ENCODE measurements at places on chromosomes 2 and 18.

- peak; percentile 13 for DNase-seq
Observed at GRCh38 chr2:8628179-8628865, 53.5 kb upstream of the ID2 start.

DNA sequence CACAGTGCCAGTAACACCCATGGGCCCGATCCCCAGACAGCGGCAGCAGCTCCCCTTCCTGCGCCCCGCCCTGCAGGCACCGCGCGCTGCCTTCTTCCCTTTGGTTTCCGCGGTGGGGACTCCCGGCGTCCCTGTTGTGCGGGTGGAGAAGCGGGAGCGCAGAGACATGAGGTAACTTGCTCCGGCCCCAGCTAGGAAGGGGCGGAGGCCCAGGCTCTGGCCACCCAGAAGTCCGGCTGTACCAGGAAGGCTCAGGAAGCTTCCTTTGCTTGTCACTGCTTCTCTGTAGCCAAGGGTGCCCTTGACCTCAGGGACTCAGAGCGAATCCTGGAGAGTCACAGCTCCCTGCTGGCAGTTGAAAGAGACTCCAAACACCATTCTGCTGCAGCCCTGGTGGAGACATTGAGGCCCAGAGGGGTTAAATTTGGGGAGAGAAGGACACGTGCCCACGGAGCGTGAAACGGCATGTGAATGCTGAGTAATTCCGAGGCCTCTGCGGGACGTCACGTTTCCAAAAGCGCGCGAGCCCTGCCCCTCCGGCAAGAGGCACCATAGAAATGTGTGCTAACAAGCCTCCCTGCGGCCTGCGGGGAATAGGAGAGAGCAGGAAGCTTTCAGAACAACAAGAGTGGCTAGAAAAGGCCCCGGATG lies 6.7 kb upstream of the ADCY3 start:
- peak; percentile 62 for DNase-seq

- DNase-seq: no peak
Observed at GRCh38 chr2:231900972-231901371, 25.2 kb downstream of the NPPC start.

DNA sequence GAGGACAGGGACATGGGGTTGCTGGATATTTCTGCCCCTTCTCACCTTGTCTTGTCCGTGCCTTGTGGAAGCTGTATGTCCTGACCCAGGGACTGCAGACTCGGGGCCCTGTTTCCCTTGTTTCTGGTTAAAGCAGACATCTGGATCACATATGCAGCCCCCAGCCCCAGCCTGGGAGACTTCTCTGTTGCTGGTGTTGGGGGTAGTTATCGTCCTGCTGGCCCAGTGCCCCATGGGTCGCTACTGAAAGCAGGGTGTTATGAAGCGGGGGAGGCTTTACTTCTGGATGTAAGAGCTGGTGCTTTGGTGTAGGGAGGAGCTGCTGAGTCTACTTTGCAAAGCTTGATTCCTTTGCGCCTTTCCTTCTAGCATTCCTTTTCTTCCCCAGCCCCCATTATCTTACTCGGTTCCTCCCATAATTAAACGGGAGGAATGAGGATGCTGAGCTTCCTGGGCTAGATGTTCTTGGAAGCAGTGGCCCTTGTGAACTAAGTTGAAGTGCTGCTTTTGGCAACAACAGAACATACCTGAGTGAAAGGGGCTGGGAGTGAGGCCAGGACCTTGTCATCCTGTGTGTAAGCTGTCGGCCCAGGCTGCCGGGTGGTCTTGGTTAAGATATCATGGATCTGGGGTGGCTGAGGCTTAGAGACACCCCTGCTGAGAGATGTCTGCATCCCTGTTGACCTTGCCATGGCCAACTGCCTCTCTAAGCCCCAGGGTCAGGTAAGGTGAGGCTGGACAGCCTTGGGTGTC lies 3.4 kb downstream of the TET3 start:
- no peak for DNase-seq

DNA sequence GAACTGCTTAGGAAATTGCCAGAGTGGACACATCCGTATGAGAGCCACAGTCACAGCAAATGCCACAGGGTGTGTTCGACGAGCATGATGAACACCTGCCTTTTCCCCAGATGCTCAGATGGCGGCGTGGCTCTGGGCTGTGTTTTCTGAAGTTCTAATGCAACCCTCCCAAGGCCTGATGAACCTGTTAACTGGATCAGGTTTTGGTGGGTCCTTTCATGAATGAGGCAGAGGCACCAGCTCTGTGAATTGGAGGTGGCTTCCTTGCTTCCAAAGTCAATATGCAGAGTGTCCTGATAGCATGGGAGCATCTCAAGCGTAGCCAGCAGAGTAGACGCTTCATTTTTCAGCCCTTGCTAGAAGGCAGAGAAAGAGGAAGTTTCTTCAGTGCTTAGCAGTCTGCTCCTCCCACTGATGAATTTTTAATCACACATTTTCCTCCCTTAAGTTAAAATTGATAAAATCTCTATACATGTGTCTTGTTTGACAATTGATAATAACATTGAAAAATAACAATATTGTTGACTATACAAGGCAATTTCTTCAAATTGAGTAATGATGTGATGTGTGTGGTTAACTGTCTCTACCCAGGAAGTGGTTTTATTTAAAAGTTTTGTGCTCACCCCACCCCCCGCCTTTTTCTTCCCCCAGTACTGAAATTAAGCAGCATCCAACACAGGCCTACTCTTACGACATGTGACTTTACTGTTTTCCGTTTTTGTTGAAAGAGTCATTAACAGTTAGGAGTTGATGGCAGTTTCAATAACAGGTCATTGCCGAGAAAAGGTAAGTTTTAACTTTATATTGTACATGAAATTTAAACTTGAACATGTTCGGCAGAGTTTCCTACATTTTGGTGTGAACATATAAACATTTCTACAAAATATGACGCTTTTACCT lies at the start of gene ARHGAP15:
Gene ARHGAP15, plus strand, starts transcription at position 739 of the 900 bp plus-strand sequence.
- peak; percentile 64 for DNase-seq

DNA sequence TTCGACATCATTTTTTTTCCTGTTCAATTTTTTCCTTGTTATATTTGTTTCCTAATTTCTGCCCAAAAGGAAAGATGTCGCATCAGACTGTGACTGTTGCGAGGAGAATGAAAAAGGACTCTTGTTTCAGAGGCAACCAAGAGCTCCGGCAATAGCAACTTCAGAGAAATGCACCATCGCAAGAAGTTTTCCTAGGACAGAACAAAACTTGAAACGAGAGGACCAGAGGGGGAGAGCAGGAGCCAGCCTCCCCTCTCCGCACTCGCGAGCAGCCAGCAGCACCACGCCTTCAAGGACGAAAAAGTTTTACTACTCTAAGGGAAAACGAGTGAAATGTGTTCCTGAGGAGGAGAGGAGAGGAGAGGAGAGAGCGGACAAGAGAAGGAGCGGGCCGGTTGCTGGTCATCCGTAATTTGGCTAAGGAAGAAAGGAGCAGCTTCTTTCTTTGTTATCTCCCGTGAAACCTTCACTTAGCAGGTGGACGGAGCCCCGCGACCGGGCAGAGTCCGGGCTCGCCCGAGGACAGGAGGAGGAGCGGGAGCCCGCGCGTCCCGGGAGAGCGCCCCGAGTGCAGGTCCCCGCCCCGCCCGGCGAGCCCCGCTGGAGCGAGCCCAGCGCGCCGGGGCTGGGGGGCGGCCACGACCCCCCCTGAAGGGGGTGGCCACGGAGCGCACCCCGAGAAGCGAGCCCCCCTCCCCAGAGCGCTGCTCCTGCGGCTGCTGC lies 744 bp downstream of the POU3F3 start:
- no peak for DNase-seq

DNA sequence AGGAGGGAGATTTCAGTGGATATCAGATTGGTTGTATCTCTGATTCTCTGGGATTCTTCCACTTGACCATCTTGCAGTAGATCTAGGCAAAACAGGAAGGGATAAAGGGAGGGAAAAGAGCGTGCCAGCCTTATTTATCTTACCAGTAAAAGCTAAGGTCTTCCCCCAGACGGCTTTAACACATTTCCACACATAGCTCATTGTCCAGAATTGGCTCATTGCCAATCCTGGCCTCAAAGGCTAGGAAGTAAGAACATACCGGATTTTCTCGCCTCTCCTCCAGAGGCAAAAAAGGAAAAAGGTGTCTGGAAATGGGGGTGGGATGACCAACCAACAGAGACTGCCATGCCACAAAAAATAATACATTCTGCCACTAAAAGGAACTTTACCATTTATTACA lies 411.6 kb upstream of the NRP2 start:
- no peak for DNase-seq

GRCh38 chr2:54724560-54725342 lies 1.3 kb downstream of the EML6 start:
- DNase-seq: peak; percentile 27

DNA sequence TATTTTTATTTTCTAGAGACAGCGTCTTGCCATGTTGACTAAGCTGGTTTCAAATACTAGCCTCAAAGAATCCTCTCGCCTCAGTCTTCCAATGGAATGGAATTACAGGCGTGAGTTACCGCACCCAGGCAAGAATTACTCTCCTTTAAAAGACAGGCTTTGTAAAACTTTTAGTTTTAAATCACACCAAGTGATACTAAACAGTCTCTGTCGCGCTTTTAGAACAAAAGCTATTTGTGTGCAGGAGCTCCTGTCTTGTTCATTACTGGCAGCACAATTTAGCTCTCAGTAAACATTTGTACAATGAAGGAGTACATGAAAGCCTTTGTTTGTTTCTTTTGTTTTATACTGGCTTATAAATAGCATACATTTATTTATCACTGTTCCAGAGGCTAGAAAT lies 1719.2 kb upstream of the PIK3C3 start:
- no peak for DNase-seq

DNA sequence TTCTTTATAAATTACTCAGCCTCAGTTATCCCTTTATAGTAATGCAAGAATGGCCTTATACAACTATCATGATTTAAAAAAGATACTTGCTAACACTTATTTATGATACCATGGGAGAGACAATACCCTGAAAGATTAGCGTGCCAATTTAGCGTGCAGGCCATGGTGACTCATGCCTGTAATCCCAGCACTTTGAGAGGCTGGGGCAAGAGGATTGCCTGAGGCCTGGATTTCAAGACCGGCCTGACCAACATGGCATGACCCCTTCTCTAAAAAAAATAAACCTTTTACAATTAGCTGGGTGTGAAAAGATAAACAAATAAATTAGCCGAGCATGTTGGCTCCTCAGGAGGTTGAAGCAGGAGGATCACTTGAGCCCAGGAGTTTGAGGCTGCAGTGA lies 493.4 kb upstream of the FSIP2 start:
- DNase-seq: no peak

DNA sequence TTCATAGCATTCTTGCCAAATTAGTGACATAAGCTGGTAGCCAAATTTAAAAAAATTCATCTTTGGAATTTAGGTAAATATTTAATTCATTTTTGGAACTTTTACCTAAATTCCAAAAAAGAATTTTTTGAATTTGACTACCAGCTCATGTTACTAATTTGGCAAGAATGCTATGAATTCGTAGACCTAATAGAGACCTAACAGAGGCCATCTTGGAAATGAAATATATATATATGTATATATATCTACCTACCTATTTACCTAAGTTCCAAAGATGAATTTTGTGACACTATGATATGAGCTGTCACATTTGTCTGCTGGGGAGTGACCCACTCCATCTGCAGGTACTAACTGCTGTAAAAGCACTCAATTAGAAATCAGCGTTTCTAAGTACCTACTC lies 65.6 kb downstream of the MYOM1 start:
- DNase-seq: no peak

GRCh38 chr2:7573166-7573825 lies 656.1 kb downstream of the RNF144A start:
- no peak for DNase-seq

- DNase-seq: no peak
Observed at GRCh38 chr2:198715302-198715835, 742.4 kb downstream of the SATB2 start.

DNA sequence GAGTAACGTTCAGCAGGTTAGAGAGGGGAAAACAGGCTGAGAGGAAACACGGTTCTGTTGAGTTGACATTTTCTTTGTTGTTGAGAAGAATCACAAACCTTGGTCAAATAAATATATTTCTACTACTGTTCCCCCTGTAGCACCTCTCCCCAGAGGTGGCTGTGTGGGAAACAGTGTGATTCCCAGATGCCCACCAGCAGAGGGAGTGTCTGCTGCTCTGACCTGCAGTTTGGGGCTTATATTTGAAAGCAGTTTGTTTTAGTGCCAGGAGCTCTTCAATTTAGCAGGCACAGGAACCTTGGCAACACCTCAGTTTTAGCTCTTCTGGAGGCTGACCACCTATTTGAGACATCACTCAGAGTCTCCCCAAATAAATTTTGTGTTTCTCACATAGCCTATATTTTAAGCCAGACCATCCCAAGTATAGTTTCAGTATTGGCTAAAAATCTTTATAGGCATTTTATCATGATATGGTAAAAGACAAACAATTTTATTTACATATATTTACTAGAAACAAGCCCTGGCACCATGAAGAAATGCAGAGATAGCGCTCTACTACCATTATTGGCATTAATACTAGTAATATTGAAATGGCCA lies 75.7 kb downstream of the PIK3C3 start:
- DNase-seq: no peak

- DNase-seq: no peak
Observed at GRCh38 chr2:104744537-104744936, 109.4 kb upstream of the POU3F3 start.

DNA sequence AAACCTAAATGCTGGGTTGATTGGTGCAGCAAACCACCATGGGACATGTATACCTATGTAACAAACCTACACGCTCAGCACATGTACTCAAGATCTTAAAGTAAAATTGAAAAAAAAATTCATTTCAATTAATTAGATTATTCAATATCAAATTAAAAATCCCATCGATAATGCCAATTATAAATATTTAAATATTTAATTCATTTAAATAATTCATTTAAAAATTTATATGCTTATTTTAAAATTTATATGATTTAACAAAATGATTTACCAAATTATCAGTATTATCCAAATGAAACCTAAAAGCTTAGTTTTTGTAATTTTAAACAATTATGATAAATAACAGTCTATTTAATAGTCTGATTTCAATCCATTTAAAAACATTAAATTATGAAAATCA lies 560.4 kb downstream of the NUP35 start:
- DNase-seq: no peak

DNA sequence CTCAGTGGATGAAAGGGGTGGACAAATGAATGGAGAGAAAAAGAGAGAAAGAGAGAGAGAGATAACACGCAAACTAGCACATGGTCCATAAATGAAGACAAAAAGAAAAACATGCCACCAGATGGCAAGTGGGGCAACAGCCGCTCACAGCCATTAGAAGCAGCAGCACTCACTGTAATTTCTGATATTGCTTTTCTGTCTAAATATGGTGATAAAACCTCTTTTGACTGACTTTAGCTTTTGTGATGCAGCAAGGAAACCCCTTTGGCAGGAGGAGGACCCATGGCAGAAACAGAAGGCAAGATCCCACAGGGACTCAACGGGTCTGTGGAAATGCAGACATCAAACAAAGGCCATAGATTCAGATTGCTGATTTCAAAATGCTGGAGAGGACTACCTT lies 88.0 kb upstream of the CDH20 start:
- no peak for DNase-seq

- DNase-seq: no peak
Observed at GRCh38 chr2:42848265-42848664, 55.9 kb upstream of the HAAO start.

DNA sequence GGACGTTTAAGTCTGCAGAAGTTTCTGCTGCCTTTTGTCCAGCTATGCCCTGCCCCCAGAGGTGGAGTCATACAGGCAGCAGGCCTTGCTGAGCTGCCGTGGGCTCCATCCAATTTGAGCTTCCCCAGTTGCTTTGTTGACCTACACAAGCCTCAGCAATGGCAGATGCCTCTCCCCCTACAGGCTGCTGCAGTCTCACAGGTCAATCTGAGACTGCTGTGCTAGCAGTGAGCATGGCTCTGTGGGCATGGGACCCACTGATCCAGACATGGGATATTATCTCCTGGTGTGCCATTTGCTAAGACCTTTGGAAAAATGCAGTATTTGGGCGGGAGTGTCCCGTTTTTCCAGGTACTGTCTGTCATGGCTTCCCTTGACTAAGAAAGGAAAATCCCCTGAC lies 726.0 kb downstream of the ERBB4 start:
- no peak for DNase-seq

All from CD8-positive, alpha-beta T cell (primary cell).